ENCODE measurements at places on chromosomes 7 and 10. TPM values are rescaled to one million over a fixed set of nuclear protein-coding genes. Genes with fewer than 3 reads are reported as not detected.

PSPH gene
- total RNA-seq, result 49.2 TPM

RPEL1 gene
- total RNA-seq, result not detected

IDI2 gene
- not detected for total RNA-seq

MACC1 gene
- 14.6 TPM for total RNA-seq

- DNase-seq, result no peak
These were observed 8.0 kb downstream of the CALHM3 start for GRCh38 chr10:103470761-103471653.

GRCh38 chr7:128458956-128459355 is 3.3 kb downstream of the HILPDA start:
- no peak for DNase-seq

GRCh38 chr10:97320480-97321031 is 1.5 kb downstream of the FRAT1 start:
- peak; percentile 21 for DNase-seq

- DNase-seq, result no peak
These were observed 62.3 kb downstream of the TMEM26 start for GRCh38 chr10:61390851-61391250.

- DNase-seq, result peak; percentile 72
These were observed 42.3 kb downstream of the NOC3L start for GRCh38 chr10:94320285-94320914.

DNA sequence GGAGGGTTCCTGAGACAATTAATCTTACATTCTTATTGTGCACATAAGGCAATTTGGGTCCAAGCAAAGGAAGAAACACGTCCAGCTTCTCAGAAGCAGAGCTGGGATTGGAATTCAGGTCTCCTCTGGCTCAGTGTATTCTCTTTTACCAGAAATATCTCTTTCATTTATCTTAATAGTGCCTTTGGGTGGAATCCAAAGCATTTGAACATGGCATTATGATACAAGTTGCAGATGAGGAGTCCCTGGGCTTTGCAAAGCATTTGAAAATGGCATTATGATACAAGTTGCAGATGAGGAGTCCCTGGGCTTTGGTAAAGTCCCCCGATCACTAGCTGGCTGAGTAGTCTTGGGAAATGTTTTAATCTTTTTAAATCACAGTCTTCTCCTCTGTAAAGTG is 30.0 kb upstream of the PTN start:
- DNase-seq, result no peak

GRCh38 chr10:127736222-127736914 is 617 bp upstream of the FOXI2 start:
- DNase-seq, result peak; percentile 54

- no peak for DNase-seq
These were observed 83.2 kb downstream of the GATA3 start for GRCh38 chr10:8137726-8138125.
